CD8-positive, alpha-beta T cell (primary cell): ENCODE measurements at places on chromosomes 4 and X.

GRCh38 chr4:56986952-56987351 lies 8.3 kb downstream of the POLR2B start:
- DNase-seq, result no peak

DNA sequence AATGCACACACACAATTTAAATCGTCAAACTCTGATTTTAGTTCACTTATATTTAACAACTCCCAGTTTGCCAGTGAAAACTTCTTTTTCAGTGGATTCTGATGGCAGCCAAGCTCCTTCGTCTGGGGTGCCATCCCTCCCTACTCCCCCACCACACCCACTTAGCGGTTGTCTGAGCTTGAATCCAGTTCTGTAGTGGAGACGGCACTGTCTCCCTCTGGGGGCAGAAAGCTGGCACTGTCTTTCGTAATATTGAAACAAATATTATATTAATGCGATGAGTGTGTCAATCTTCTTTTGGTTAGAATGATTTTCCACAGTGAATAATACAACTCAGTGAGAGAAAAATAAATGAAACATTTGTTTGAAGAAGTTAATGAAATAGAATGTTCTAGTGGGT lies 5.4 kb downstream of the MEPE start:
- DNase-seq, result no peak

GRCh38 chr4:158588777-158589176 lies 67.1 kb downstream of the RXFP1 start:
- DNase-seq, result no peak

- no peak for DNase-seq
These were observed 154.0 kb downstream of the EVC2 start for GRCh38 chr4:5554376-5554775.

GRCh38 chr4:10893395-10893794 lies 208.8 kb upstream of the CLNK start:
- DNase-seq, result no peak

DNA sequence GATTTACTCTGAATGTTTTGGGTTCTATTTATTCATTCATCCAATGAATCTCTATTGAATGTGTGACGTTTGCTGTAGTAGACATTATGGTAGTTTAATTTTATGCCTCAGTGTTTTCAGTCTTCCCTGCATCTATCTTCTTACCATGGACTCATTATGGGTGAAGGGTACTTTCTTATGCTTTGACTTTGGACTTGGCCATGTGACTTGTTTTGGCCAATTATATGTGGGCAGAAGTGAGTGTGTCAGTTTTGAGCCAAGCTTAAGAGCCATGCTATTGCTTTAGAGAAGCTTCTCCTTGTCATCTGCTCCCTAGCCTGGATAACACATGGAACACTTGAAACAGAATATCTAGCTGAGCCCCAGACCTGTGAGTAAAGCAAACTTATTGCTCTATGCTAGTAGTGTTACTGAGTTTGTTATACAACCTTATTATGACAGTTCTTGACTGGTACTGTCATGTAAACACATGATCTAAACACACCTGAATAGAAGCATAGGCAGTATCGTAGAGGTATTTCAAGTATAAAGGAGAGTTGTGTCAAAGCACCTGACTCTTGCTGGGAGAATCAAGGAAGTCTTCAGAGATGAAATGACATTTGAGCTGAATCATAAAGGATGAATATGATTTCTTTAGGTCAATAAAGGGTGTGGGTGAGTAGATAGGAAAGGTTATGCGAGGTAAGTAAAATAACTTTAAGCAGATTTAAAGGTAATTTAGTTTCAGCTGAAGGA lies 128.4 kb downstream of the NAA11 start:
- DNase-seq, result no peak

- DNase-seq, result no peak
These were observed 3.8 kb upstream of the CITED1 start for GRCh38 chrX:72309297-72310071.

GRCh38 chr4:74624351-74625151 lies 169.8 kb downstream of the BTC start:
- no peak for DNase-seq
